ENCODE measurements at places on chromosomes 6 and 20. TPM values are rescaled to one million over a fixed set of nuclear protein-coding genes. Genes with fewer than 3 reads are reported as not detected.

- no peak for DNase-seq
Observed at GRCh38 chr6:107589199-107589598, 99.3 kb downstream of the SOBP start.

GRCh38 chr20:1994627-1995026 is 769 bp upstream of the PDYN start:
- no peak for DNase-seq

DNA sequence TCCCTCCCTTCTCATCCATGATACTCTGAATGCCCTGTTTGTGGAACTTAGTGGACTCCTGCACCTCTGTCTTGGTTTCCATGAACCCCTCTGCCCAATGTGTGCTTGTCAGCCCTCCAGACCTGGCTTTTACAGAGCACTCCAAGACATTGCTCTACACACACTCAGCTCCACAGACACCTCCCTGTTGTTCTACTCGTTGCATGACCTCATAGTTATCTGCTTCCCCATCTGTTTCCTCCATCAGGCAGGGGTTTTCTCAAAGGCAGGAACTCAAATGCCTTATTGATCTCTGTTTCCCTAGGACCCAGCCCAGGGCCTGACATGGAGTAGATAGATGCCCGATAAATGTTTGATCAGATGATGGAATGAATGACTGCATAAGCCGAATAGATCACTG is 13.3 kb downstream of the PLCG1 start:
- peak; percentile 97 for DNase-seq

NUP153 gene
- total RNA-seq = 31.3 TPM

All from dermis blood vessel endothelial cell (primary cell).